ENCODE measurements at places on chromosomes 6 and 20. TPM values are rescaled to one million over a fixed set of nuclear protein-coding genes. Genes with fewer than 3 reads are reported as not detected.

The OR2J3 gene
- not detected for total RNA-seq

The EPPIN gene
- not detected for total RNA-seq

The VIP gene
- not detected for total RNA-seq

The PXDC1 gene
- 0.11 TPM for total RNA-seq

The LST1 gene
- total RNA-seq: 33.1 TPM

The PRDM13 gene
- total RNA-seq: not detected

The ADGRF5 gene
- not detected for total RNA-seq

The COX4I2 gene
- total RNA-seq: not detected

The RSPH9 gene
- total RNA-seq: 0.11 TPM

The MEI4 gene
- not detected for total RNA-seq
